Kidney tubule cell (primary cell): ENCODE measurements at places on chromosomes 16 and 17.
A peak's percentile ranks its signal among the peaks of the same experiment; 100 is the strongest.

- DNase-seq, result no peak
Observed at GRCh38 chr17:69503711-69504110, 89.2 kb downstream of the MAP2K6 start.

- no peak for DNase-seq
Observed at GRCh38 chr17:21532763-21533385, 156.7 kb downstream of the KCNJ12 start.

DNA sequence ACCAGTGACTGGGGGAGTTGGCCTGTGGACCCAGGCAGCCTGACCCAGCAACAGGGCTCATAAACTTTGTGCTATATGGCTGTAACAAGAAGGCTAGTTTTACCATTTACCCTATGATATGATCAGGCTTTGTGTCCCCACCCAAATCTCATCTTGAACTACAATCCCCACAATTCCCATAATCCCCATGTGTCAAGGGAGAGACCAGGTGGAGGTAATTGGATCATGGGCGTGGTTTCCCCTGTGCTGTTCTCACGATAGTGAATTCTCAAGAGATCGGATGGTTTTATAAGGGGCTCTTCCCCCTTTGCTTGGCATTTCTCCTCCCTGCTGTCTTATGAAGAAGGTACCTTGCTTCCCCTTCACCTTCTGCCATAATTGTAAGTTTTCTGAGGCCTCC, 111.2 kb upstream of the NLRP1 start:
- no peak for DNase-seq

GRCh38 chr17:74950207-74950606, 14.5 kb downstream of the OTOP3 start:
- no peak for DNase-seq

DNA sequence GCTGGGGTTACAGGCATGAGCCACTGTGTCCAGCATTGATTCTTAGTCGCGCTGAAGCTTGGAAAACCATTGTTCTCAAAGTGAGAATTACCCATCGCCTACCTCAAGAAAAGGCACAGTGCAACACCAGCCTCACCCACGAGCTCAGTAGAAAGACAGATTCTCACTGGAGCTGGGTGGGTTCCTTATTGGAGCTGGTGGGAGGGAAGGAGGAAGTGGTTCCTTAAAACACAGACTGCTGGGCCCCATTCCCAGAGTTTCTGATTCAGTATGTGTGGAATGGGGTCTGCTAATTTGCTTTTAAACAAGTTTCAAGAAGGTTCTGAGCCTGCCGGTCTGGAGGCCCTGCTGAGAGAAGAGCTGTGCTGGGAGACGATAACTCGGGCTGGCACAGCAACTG, 264.7 kb downstream of the ENGASE start:
- DNase-seq, result no peak

DNA sequence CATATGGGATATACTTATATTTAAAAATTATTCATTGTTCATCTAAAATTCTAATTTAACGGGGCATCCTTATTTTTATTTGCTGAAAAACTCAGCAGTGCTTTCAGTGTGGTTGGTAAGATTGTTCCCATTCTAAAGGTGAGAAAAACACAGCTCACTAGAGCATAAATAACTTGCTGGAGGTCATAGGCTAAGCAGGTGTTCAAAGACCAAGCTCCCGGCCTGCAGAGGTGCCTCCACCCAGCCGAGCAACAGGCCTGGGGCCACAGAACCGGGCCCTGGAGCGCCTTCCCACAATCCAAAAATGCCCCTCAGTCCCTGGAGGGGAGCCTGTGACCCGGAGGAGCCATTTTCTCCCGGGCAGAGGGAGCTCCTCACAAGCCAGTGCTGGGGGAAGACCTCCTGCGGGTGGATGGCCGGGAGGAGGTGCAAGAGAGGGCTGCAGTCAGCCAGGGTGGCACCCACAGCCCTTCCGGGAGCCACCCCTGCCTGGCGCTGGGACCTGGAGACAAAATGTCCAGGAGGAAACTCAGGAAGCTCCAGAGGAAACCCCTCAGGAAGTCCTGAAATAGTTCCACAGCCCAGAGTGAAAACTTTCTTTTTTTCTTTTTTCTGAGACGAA, 14.7 kb downstream of the ABR start:
- DNase-seq, result no peak

DNA sequence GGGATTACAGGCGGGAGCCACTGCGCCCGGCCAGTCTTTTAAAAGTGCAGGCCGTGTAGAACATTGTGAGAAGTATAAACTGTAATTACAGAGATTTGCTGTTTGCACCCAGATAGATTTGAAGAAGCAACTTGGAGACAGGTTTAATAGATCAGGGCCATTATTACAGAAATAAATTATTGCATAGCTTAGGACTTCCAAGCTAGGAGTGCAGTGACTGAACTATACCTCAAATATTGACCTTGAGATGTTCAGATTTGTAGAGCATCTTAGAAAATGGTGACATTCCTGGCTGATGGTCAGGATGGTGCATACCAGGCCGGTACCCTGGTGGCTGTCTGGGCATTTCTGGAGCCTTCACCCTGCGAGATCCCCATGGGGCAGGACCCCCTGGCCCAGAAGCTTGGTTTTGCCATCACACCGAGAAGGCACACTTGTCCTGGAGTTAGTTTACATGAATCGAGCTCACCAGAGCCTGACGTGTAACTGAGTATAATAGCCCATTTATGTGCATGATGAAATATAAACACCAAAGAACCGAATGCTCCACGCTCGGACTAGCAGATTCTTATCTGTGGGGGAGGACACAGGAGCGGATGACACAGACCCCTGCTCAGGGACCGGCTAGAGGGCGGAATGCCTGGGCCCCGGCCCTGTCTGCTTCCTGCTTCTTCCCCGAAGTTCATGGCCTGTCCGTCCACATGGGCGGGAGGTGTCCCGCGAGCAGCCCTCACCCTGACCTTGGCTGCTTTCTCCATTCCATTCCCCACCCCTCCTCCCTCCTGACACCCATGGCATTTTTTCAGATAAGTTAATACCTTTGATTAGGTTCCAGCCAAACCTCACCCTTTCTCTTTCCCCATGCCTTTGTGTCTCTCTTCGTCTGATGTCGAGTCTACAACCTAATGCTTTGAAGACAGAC, 32.1 kb downstream of the CCDC40 start:
- DNase-seq, result peak; percentile 73

- DNase-seq, result no peak
Observed at GRCh38 chr17:39603304-39604016, 4.3 kb downstream of the NEUROD2 start.

DNA sequence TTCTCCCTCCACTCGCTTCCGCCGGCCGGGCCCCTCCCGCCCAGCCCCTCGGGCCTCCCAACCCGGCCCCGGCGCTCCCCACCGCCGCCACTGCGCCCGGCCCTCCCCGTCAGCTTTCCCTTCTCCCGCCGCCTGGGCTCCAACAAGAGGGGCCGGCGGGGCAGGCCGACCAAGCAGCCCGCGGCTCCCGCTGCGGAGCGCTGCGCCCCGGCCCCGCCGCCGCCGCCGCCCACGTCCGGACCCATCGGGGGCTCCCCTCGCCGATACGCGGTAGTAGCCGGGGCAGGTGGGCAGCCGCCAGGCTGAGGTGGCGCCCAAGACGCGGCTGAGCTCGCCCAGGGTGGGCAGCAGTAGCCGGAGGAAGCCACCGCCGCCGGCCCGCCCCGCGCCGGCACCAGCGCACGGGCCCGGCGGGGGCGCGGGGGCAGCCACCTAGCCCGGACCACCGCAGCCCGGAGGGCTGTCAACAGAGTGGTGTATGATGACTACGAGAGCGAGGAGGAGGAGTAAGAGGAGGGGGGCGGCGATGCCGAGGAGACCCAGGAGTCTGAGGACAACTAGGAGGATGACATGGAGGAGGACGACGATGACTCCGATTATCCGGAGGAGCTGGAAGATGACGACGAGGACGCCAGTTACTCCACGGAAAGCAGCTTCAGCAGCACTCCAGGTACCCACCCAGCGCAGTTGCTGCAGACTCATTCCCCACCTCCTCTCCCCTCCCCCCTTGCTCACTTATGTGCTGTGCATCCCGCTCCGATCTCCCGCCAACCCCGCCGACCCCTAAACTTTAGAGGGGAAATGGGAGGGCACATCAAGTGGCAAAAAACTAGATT, 498 bp downstream of the LRRC37B start:
- DNase-seq, result peak; percentile 25

GRCh38 chr16:85017151-85017550, 5.8 kb upstream of the ZDHHC7 start:
- DNase-seq, result peak; percentile 66

GRCh38 chr16:56625943-56626654, 518 bp downstream of the MT1E start:
- DNase-seq, result peak; percentile 64

- peak; percentile 32 for DNase-seq
Observed at GRCh38 chr16:66900721-66901441, 17.8 kb downstream of the CDH16 start.

- DNase-seq, result no peak
Observed at GRCh38 chr17:38425031-38425430, 3.2 kb upstream of the ARHGAP23 start.

- DNase-seq, result no peak
Observed at GRCh38 chr17:82923366-82924113, 83.7 kb upstream of the ZNF750 start.

GRCh38 chr16:3672571-3673041, 18.1 kb downstream of the DNASE1 start:
- no peak for DNase-seq

DNA sequence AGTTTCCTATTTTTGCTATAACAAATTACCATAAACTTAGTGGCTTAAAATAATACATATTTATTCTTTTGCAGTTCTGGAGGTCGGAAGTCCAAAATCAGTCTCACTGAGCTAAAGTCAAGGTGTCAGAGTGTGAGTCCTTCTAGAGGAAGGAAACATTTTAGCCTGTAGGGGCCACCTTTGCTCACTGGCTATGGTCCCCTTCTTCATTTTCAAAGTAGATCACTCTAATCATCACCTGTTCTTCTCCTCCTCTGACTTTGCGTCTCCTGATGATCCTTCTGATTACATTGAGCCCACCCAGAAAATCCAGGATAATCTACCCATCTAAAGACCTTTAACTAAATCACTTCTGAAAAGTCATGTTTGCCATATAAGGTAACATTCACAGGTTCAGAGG, 534.4 kb upstream of the SALL1 start:
- DNase-seq, result no peak

DNA sequence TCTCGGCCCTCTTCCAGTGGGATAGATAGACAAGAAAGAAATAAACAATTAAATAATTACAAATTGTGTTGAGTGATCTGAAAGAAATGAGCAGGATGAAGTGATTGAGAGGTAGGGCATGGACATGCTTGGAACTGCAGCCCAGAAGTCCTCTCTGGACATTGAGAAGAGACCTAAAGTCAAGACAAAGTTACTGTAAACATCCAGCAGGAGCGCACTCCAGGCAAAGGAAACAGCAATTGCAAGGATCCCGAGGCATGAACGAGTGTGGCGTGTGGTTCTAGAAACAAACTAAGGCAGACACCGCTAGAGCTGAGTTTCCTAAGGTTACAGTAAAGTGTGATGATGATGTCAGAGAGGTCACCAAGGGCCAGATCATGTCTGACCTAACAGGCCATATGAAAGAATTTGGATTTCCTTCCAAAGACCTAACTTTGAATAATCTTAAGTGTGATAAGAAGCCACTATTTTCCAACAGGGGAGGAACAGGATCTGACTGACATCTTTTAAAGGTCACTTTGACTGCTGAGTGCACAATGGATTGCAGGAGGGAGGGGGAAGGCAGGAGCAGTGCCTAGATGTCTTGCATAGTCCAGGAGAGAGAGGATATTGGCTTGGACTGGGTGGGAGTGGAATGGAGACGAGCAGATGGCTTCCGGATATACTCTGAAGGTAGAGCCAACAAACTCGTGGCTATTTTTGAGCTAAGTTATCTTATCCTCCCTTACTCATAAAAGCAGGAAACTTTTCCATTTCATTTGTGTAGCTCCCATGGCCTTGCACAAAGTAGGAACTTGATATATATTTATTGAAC, 19.0 kb downstream of the ABCC12 start:
- DNase-seq, result no peak

DNA sequence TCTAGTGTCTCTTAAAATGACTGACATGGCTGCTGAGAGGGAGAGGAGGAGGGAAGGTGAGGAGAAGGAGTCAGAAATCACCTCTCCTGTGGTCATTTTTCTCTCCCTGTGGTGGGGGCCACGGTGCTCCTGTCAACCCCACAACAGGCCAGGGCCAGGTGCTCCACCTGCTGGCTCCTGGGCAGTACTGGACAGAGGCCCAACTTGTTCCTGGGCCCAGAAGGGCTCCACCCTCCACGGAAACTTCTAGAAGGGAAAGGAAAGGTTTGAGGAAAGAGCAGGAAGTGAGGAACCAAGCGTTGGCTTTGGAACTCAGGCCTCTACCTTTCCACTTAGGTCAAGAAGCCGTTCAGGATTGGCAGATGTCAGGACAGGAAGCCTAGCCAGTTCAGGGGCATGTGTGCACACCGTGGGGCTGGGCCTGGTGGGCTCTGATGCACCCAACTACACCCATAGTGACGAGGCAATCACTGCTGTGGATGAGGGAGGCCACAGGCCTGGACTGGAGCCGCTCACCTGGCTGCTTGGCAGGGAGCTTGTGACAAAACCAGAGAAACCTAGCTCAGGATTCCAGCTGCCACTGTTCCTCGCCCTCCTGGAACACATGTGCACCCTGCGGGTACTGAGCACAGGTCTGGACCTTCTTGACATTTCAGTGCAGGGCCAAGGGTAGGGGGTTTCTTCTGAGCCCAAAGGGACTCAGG, 36.1 kb downstream of the WNT3 start:
- DNase-seq, result peak; percentile 75

- no peak for DNase-seq
Observed at GRCh38 chr16:81810894-81811538, 31.9 kb downstream of the PLCG2 start.

- DNase-seq, result no peak
Observed at GRCh38 chr16:47699106-47699505, 238.0 kb downstream of the PHKB start.

GRCh38 chr17:41064301-41064700, 1.4 kb downstream of the KRTAP2-4 start:
- no peak for DNase-seq

DNA sequence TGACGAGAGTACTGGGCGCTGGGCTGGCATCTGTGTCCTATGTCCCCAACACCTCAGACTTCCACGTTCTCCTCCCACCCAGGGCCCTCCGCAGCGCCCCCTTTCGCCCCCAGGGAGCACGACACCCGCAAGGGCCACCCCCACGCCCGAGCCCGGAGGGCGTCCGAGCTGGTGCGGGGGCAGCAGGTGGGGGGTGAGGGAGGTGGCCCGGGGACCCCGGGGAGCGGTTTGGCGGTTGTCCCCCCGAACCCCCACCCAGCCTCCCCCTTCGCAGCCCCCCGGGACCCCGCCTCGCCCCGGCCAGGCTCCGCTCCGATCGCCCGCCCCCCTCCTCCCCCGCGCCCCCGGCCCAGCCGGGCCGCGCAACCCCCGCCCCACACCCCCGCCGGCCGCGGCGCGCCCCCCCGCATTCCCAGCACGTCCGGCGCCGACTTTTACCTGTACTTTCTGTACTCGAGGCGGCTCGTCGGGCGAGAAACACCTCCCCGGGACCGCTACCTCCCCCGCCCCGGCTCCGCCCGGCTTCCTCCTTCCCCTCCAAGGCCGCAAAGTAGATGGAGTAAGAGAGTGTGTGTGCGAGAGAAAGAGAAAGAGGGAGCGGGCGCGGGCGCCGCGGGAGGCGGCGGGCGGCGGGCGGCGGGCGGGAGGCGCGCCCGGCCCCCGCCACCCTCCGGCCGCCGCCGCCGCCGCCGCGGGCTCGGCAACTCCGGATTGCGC, 901 bp downstream of the CDYL2 start:
- DNase-seq, result peak; percentile 43
